Jurkat, Clone E6-1 (cell line): ENCODE measurements at places on chromosomes 4 and X.

DNA sequence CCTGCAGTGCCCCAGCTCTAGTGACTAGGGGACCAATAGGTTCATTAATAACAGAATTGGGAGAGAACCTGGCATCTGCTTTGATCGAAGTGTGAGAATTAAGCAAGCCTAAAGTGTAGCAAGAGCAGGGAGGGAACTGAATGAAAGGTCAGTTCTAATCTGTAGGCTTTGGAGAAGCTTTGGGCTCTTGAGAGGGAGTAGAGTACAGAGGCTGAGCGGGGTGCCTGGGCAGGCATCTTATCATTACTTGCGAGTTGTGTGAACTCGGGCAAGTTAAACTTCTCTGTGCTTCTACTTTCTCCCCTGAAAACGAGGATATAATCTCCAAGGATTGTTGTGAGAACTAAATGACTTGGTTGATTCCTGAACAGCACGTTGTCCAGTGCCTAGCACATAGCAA, 906 bp upstream of the PARM1 start:
- DNase-seq = no peak

DNA sequence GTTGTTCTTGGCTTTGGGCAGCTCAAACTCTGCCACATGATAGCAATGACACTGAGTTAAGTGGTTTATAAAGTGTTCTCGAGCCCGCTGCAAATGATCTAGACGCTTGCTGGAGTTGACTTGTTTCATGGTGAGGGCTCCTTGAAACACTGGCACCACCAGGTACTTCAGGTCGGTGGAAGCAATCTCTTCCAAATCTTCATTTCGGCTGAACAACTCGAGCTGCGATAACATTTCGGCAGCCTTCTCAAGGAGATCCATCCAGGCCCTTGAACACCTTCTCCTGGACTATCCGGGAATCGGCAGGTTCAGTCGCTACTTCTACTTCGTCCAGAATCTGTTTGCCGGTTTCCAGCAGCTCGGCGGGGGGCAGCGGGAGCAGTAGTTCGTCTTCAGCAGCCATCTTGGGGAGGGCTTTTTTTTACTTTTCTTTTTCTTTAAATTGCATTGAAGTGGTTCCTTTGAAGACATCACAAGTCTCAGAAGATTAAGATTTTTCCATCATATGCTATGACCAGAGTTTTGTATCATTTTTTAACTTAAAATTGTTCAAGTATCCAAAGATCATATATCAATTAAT, 28.0 kb downstream of the HNRNPDL start:
- DNase-seq = no peak

- no peak for DNase-seq
Observed at GRCh38 chrX:100417681-100418080, 7.6 kb upstream of the PCDH19 start.

- no peak for DNase-seq
Observed at GRCh38 chrX:84199688-84200087, 11.7 kb upstream of the RPS6KA6 start.

GRCh38 chrX:40175511-40176350, 78.0 kb upstream of the BCOR start:
- DNase-seq = peak; percentile 86

DNA sequence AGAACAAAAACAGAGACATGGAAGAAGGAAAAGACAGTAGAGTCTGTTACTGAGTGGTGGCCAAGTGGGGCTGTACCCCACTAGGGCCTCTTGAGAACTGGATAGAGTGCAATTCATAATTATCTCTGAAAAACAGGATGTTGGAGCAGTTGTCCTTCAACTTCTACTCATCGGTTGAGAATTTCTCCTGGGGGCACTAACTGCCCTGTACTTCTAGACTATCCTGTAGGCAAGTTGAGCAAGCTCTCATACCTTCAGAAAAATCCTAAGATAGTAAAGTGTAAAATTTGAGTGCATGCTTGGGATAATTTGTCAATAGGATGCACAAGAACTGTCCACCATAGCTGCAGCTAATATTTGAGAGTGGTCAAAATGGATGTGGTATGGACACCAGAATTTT, 179.7 kb upstream of the CNKSR2 start:
- DNase-seq = no peak

DNA sequence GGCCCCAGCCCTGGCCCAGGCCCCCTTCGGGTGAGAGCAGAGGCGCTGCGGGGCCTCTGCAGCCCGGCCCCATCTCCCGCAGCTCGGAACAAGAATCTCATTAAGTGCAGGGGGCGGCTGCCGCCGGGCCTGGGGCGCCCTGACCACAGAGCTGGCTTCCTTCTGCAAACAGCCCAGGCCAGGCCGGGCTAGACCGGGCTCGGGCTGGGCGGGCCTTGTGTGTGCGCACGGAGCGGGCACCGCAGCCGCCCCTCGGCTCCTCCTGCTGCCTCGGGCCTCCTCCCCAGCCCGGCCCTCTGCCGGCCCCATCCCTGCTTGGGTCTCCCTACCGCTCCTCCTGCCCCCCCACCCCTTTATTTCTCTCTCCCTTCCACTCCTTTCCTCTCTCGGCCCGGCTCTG, 83.3 kb downstream of the EFNB1 start:
- DNase-seq = no peak

GRCh38 chr4:86582410-86582809, 11.7 kb upstream of the PTPN13 start:
- DNase-seq = no peak

DNA sequence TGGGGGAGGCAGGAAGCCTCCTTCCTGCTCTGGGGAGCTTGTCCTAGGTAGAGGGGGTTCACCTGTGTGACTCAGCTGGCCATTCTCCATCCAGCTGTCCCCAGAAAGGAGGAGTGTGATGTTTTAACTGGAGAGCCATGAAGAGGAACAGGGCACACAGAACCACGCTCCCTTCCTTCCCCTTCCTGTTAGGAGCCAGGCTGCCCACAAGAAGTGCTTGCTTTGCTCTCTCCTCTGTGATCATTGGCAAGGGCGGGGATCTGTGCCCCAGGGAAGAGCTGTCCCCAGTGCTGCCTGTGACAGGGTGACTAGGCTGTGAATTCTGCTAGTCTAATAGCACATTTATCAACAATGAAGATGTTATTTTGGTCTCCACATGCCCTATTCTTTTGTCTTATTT, 169.6 kb upstream of the GATB start:
- DNase-seq = peak; percentile 64

DNA sequence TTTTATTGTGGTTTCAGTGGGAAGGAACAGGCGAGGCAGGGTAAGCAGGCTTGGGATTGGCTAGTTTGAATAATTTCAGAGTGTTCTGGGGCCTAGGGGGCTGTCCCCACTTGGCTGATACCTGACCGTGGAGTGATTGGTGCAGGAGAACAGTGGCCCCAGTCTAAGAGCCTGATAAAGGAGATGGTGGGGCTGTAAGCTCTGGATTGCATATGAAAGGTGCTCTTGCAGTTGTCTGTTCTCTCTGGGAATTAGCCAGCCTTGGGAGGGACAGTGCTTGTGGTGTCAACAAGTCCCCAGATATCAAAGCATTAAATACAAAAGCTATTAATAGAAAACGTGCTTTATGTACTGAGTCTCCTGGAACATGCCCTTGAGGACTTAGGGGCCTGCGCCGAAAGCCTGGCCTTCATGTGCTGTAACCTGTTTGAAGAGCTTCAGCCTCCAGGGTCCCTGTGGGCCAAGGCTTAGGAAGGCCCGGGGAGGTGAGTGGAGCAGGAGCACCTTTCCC, 30.4 kb upstream of the CLTRN start:
- no peak for DNase-seq

GRCh38 chrX:137550665-137551261, 15.2 kb upstream of the ZIC3 start:
- no peak for DNase-seq

DNA sequence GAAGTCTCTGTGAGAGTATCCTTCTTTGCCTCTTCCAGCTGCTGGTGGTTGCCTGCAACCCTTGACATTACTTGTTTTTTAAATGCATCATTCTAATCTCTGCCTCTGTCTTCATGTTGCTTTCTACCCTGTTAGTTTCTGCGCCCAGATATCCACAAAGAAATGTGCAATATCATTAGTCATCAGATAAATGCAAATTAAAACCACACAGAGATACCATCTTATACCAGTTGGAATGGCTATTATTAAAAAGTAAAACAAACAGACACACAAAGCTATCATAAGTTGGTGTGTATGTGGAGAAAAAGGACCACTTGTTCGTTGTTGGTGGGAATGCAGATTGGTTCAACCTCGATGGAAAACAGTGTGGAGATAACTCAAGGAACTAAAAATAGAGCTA, 517.4 kb downstream of the FAT4 start:
- DNase-seq = no peak

DNA sequence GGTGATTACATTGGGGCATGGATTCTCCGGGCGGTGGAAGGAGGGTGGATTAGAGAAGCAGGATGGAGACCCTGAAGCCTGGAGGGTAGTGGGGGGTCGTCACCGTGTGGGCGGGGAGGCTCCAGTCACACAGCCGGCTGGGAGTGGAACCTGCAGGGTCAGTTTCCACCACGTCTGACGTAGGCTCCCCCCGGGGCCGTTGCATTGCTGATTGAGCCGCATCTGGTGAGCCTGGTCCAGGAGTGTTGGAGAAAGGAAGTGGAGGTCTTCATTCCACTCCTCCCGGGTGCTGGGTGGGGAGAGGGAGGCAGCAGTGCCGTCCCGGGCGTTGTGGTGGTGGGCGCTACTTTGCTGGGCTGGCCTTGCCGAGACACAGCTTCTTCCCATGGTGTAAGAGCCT, 28.1 kb downstream of the TBC1D14 start:
- no peak for DNase-seq
